CD4-positive, alpha-beta T cell (primary cell): ENCODE measurements at places on chromosomes 6 and 20.

GRCh38 chr6:151205721-151206600 is 33.8 kb upstream of the AKAP12 start:
- DNase-seq: no peak

- DNase-seq: no peak
Measured at GRCh38 chr20:53910351-53911002, 159.9 kb downstream of the BCAS1 start.

GRCh38 chr6:142008016-142008735 is 124.5 kb upstream of the GJE1 start:
- no peak for DNase-seq

- no peak for DNase-seq
Measured at GRCh38 chr6:137005073-137005472, 39.7 kb downstream of the IL20RA start.

GRCh38 chr6:148565321-148565926 is 181.4 kb upstream of the UST start:
- DNase-seq: no peak

DNA sequence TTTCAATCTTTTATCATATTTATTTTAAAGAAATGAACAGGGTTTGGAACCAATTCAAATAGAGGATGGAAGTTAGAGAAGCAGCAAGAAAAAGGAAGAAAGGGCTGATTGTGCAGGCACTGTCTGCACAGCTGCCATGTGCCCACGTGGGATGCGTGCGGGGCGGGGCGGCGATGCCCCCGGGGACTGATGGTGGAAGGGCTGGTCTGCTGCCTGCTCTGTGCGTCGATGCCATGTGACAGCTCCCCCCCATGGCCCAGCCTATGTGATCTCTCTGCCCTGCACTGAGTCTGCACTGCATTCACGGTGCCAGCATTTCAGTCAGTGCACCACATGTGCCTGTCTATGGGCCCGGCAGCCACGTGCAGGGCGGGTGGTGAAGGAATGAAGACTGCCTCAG is 96.4 kb downstream of the IRF4 start:
- no peak for DNase-seq

GRCh38 chr6:109251839-109252238 is 130.4 kb downstream of the CD164 start:
- DNase-seq: no peak

DNA sequence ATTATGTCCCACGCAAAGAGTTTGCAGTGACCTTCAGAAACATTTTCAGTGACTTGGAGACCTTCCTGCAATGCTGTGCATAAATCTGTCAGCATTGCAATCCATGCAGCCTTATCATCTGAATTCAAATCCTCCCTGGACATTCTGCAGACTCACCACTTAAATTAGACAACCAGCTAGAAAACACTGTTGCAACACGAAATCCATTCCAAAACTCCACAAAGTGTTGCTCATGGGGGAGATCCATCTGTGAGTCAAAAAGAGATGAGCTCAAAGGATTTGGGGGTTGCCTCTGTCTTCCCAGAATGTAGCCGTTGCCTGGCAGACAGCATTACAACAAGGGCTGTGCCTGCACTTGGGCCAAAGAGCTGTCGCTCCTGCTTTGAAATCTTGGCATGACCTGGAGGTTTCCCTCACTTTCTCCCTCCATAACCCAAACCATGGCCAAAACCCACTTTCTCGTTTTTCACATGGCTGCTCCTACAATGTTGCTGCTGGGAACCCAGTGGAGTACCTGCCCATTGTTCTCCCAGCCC is 163.5 kb upstream of the CDYL start:
- DNase-seq: no peak

DNA sequence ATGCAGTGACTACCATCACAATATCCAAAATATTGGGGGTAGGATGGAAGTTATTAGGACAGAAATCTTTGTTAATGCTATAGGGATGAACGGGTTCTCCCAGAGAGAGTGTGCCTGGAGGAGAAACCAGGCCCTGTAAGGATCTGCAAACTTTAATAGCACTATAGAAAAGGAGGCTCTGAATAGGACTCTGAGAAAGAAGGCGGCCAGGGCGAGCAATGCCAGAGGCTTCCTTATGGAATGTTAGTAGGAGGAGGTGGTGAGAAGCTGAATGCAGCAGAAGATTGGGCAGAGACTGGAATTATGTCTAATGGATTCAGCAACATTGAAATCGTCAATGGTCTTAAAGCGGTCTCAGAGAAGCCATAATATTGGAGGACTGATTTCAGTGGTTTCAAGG is 84.6 kb upstream of the SYNDIG1 start:
- DNase-seq: no peak

DNA sequence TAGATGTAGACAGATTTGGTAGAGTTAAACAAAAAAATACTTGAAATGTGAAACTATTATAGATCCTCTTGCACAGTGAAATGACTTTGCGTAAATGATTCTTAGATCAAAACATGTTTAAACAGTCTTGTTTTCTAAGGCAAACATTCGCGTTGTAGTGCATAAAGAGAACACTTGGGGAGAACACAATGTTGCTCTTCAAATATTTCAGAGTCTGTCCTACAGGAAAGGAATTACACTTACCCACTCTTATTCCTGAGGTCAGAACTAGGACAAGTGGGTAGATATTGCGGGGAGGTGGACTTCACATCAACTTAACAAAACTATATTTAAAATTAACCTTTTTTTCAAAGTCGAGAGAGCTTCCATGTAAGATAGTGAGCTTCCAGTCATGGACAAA is 183.5 kb upstream of the PCSK2 start:
- no peak for DNase-seq

- DNase-seq: no peak
Measured at GRCh38 chr20:39935901-39936300, 753.1 kb downstream of the MAFB start.

DNA sequence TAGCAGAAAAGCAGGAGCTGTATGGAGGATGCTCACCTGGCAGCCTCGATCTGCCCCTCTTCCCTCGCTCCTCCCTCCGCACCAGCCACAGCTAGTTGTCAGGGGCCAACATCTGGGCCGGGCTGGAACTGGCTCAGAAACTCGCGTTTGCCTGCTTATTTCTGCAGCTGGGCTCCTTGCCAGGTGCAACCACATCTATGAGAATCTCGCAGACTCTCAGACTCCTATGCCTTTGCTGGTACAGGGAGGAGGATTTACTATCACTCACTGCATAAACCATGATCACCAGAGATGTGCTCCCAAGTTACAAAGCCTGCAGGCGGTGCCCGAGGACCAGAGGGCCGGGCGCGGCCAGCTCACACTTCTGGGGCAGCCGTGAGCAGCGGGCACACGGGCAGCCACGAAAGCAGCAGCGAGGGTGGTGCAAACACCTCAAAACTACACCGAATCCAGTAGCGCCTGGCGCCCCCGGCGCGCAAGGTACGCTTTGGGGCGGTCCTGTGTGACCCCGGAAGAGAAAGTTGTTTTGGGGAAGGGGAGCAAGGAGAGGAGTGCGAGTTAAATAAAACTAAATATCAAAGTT is 577 bp upstream of the LRRC1 start:
- peak; percentile 66 for DNase-seq

DNA sequence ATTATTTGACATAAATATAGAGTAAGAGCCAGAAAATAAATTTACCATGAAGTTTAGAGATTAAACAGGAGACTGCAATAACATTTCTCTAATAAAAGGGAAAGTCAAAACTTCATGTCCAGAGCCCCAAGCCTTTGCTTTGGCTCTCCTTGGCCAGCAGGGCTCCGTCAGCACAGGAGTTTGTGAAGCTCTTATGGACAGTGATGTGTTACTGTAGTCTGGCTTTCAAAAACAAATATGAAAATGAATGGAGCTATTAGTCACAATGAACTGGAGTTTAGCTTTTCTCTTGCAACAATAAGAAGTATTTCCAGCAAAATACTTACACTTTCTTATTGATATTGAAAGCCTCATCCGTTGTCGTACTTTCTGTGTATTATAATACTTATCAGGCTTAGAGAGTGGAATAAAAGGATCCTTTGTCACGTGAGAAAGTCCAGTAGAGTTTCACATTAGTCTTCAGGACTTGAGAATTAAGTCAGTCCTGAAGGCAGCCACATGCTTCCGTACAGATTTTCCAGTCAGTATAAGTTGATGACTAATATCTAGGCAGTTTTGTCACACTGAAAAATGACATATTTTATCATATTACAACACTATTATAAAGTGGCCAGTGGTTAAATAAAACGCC is 117.0 kb upstream of the PRL start:
- DNase-seq: no peak

DNA sequence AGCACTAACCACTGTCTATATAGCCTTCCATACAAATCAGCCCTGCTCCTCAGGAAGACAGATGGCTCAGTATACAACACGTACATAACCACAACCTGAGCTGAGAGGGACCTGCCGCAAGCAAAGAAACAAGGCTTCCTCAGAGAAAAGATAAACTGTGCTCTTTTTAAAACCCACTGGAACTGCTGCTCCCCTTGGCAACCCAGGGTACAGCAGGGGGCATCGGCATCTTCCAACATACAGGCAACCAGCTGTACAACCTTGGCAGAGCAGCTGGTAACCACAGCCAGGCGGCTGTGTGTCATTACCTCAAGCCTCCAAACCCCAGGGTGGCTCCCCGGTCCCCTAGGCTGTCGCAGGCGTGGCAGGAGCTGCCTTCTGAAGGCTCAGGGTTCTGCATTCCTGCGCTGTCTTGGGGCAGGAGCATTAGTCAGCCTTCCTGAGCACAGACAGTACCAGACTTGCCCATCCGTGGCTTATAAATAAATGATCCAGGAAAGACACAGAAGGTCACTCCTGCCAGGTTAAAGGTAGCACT is 249.5 kb downstream of the ADGRG6 start:
- DNase-seq: peak; percentile 27

- DNase-seq: no peak
Measured at GRCh38 chr6:113733381-113733780, 123.8 kb upstream of the MARCKS start.

- DNase-seq: no peak
Measured at GRCh38 chr6:162074641-162075275, 652.8 kb downstream of the PRKN start.

- DNase-seq: no peak
Measured at GRCh38 chr20:46218656-46219055, 89.6 kb downstream of the CDH22 start.

DNA sequence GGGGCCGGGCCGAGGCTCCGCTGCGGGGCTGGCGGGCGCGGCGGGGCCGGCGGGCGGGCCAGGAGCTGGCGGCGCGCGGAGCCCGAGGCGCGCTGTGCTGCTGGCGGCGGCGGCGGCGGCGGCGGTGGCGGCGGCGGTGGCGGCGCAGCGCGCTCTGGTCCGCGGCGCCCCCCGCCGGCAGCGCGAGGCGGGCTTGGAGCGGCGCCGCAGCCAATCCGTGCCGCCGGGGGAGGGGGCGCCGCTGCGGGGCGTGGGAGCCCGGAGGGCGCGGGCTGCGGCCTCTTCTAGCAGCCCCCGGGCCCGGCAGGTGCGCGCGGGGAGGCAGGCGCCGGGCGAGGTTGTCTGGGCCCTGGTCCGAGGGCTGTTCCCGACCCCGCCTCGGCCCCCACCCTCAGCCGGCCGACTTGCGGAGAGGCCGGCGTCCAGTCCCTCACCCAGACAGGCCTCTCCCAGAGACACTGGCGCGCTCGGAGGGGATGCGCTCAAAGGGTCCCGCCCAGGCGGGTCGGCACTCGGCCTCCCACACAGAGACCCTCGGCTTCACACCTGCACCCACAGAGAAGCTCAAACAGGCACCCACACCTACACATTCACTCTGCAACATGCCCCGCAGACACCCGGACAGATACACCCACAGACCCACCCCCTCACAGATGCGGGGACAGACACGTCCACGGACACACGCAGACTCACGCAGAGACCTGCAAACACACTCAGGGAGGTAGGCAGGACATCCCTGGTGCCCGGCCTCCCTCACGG is at the start of gene RIMS4:
RIMS4 (minus strand) TSS at position 156 of the 759 bp plus-strand sequence. CDS start 275 bp downstream, outside the sequence.
- no peak for DNase-seq

DNA sequence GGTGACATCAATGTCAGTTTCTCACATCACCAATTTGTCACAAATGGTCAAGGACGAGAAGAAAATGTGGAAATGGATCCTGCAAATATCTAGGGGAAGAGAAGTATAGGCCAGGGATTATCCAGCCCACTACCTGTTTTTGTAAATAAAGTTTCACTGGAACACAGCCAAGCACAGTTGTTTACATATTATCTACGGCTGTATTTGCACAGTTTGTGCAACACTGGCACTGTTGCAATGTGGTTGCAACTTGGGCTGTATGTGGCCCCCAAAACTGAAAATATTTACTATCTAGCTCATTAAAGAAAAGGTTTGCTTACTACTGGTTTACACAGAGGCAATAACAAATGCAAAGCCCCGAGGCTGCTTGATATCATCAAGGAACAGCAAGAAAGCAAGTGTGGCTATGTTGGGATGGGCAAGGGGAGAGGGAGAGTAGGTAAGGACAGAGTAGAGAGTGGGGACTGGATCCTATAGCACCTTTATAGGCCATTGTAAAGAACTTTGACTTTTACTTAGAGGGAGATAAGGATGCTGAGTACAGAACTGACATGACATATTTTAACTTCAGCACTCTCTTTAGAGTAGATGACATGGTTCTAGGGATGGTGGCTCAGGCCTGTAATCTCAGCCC is 11.8 kb upstream of the STXBP5 start:
- no peak for DNase-seq

- DNase-seq: no peak
Measured at GRCh38 chr6:30979141-30979540, 4.4 kb upstream of the MUC21 start.

DNA sequence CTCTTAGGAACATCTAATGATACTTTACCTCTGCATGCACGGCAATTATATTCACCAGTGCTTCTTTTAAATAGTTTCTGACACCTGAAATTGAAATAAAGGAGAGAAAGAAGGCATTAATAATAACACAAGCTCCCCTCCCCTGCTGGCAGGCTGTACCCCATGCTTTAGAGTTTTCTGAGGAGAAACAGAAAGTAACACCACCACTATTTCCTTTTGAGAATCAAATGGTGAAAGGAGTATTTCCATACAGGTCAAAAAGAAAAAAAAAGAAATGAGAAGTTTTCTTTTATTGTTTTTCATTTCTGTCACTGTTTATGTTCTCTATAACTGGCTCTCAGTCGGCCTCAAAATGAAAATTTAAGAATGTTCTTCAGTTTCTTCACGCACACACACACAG is 108.1 kb downstream of the IRF4 start:
- no peak for DNase-seq

DNA sequence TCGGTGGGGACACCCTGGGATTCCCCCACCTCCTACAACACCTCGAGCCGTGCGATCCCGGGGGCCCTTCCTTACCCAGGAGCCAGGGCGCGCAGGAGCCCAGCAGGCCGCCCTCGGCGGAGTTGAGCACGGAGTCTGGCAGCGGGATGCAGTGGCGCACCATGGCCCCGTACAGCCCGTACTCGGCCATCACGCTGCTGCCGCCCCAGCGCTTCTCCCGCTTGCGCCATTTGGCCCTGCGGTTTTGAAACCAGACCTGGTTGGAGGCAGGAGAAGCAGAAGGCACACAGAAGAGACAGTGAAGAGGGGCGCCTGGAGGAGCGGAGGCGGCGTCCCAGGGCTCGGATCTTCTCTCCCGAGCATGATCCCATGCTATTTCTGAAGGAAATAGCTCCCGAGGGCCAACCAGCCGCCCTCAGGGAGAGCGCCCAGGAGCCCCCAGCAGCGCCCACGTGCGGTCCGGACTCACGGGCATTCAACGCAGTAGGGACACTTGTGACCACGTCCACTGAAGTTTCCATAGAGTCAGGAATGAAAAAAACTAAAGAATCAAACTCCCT is 4.3 kb downstream of the VSX1 start:
- no peak for DNase-seq

- no peak for DNase-seq
Measured at GRCh38 chr20:22353586-22353985, 230.8 kb downstream of the FOXA2 start.
